ENCODE measurements at places on chromosomes 2 and 18.

DNA sequence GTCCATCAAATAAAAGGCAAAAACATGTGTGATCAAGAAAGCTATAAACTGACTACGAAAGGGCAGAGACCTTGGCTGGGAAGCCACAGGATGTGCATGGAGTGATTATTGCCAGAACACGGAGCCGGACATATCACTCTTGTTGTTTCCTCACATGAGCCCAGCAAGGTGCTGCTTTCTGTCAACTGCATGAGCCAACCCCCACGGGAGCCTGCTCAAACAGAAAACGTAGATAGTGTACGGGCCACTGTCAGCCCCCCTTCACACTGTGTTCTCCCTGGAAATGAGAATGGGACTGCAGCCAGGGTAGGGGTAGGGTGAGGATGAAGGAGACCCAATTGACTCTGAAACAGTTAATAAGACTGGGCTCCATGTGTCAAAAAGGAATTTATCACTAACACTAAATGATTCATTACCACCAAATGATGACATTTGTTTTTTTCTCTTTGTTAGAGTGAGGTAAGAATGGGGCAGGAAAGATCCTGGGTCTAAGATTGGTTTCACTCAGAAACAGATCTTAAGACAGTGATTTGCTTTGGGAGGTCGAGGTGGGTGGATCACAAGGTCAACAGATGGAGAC lies 235.8 kb downstream of the MREG start:
- DNase-seq: no peak

DNA sequence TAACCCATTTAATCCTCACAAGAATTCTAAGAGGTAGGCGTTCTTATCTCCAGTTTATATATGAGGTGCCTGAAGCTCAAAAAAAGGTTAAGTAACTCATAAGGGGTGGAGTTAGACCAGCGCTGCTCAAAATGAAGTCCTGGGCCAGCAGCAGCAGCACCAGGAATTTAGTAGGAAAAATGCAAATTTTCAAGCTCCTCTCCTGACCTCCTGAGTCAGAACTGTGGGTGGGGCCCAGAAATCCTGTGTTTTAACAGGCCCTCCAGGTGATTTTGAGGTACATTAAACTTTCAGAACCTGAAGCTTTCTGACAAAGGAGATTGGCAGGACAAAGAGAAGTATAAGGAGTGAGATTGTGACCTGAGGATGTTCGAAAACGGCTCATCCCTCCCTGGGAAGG lies 66.0 kb upstream of the CCDC85A start:
- DNase-seq: no peak

DNA sequence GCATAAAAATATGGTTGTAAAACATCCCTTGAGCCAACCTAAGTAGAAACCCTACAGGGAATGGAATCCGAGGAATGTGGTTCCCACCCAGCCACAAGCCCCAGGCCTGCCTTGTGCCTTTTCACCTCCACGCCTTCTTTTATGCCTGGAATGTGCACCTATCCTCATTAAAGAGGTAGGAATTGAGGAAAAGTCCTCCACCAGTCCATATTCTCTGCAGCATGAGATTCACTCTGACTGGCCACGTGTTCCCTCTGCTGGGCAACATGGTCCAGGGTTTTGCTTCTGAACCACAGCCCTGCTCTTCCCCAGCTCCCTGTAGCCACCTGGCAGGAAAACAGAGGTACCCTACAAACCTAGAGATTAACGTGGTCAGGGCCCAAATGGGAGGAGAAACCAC lies 787.9 kb upstream of the RAB6C start:
- DNase-seq: no peak

DNA sequence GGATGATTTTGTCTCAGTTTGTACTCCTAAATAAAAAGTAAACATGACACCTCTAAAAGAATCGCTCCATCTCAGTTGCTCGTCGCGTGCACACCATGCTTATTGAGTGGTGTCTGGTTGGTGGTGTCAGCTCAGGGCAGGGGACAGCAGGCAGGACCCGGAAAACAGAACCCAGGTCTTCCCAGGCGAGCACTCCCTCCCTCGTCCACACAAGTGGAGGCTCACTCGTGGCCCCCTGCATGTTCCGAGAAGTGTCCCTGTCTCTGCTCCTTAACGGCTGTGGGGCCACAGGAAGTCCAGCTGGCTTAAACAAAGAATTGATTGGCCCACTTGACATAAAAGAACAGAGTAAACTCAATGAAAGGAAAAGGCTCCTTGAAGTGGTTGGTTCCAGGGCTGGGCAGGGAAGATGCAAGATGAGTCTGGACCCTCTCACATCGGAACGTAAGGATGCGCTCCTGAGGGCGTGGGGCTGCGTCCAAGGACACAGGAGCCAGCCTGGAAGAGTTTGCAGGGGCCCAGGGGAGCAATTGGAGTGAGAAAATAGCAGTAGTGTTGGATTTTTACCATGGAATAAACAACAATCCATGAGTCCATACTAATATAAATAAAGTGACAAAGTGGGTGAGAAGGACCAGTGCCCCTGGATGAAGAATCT lies 13.1 kb upstream of the CNDP1 start:
- no peak for DNase-seq

GRCh38 chr2:126302043-126302442 lies 353.9 kb upstream of the GYPC start:
- no peak for DNase-seq

DNA sequence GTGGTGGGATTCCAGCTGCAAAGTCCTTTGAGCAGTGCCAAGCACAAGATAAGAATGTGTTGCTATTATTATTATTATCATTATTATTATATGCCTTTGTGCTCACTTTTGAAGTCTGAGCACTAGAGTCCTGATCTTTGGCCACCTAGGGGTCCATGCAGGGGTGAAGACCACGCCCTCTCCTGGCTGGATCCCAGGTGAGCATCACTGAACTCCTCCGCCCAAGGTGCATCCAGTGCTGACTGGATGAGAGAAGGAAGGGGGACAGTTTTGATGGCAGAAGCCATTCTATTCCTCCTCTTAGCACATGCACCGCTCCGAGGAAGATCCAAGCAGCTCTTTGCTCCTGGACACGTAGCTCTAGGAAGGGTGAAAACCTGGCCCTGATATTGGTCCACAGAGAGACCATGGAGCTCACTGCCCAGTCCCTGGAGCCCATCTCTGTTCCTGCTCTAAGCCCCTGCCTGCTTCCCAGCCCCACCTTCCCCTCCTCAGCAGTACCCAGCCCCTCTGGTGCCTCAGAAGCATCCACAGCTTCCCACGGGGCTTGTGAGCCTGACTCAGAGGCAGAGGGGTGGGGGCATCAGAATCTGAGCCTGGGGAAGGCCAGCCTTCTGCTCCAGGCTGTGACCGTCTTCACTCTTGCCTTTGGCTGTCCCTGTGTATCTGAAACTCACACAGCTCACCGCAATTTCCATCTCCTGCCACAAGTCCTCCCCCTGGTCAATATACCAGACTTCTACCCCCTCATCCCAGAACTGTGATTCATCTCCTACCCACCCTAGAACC lies 45.4 kb downstream of the MCFD2 start:
- no peak for DNase-seq
